Ecto neural progenitor cell (in vitro differentiated cells): ENCODE measurements at places on chromosomes 2 and 18.

GRCh38 chr2:166372046-166372445 lies 3.7 kb downstream of the SCN9A start:
- DNase-seq, result no peak

DNA sequence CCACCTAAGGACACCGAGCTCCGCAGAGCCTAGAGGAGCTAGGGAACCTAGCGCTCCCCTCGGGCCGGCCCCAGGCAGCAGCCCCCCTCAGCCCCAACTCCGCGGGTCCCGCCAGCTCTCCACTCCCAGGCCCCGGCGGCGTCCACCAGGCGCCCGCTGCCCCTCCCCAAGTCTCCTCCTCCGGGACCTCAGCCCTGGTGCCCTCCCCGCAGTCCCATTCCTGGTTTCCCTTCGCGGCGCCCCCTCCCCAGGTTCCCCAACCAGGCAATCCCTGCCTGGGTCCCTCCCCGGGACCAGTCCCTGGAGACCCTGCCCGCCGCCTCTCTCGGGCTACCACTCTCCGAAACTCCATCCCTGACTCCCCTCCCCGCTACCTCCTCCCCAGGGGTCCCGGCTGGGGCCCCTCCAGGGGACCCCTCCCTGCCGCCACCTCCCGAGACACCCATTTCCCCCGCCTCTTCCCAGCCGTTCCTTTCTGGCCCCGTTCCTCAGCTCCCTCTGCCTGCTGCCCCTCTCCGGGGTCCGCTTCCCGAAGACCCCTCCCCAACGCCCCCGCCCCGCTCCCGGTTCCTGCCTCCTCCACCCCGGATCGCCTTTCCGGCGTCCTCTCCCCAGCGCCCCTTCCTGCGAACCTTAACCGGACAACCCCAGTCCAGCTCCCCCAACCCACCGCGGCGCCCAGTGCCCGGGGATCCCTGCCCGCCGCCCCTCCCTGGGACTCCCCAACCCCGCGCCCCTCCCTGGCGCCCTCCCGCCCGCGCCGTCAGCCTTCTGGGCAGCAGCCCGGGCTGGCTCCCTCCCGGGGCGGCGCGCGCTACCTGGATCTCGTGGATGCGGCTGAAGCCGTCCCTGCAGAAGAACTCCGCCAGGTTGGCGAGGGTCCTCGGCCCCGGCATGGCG lies 678 bp downstream of the CYP27C1 start:
- DNase-seq, result peak; percentile 77

DNA sequence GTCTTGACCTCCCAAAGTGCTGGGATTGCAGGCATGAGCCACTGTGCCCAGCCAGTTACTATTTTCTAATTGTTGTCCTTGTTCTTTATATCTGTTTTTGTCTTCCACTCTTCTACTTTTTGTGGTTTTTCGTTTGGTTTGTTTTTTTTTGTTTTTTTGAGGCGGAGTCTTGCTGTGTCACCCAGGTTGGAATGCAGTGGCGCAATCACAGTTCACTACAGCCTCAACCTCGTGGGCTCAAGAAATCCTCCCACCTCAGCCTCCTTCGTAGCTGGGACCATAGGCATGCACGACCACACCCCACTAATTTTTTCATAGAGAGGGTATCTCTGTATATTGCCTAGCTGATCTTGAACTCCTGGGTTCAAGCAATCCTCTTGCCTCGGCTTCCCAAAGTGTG lies 100.7 kb downstream of the EHBP1 start:
- DNase-seq, result no peak

- DNase-seq, result no peak
Measured at GRCh38 chr2:205759732-205760131, 77.4 kb downstream of the NRP2 start.

- no peak for DNase-seq
Measured at GRCh38 chr2:40318921-40319320, 133.0 kb downstream of the SLC8A1 start.

GRCh38 chr2:108942888-108943287 lies 46.1 kb downstream of the EDAR start:
- no peak for DNase-seq

DNA sequence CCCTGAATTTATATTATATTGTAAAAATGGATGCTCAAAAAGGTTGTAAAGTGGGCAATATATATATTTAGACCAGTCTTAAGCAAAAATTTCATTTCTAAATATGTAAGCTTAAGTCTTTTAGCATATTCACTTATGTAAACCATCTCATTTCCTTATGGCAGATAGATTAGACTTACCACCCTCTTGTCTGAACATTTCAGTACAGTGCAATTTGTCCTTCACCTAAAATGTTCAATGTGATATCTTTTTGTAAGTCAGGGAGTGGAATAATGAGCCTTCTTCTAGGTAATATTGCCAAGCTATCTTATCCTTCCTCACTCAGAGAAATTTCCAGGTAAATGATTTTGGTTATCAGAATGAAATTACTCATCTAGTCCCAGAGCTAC lies 92.3 kb downstream of the KLF7 start:
- no peak for DNase-seq

- DNase-seq, result no peak
Measured at GRCh38 chr2:109272461-109272860, 143.5 kb downstream of the SH3RF3 start.

DNA sequence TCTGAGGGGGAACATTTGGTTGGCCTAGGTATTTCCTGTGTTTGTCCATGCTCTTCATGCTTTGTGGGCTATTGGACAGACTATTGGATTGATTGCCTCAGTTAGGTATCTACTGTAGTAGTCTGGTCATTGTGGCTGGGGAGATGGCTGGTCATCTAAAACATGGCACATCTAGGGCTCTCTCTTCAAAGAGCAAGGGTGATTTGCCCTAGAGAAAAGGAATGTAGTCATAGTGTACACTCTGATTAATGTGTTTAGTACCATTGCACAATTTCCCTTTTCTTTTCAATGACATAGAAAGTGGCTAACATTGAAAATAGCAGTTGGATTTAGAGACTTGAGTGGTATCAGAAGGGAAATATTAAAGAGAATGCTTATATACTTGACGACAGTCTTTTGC lies 114.3 kb downstream of the LCLAT1 start:
- DNase-seq, result no peak

DNA sequence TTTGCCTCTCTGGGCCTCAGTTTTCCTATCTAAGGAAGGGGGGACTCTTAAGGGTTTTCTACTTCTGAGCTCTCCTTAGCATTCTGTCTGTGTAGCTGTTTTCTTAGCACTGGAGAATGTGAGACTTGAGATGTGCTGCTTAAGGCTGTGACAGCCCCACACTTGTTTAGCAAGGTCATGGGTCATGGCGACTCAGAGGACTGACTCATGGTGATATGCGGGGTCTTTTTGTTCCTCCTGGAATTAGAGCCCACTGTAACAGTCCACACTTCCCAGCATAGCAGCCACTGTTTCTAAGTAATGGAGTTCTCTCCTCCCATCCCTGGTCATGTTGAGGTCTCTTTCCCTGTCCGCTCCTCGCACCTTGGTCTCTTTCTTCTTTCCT lies 4.1 kb upstream of the LPIN1 start:
- DNase-seq, result no peak

- DNase-seq, result no peak
Measured at GRCh38 chr2:223027442-223027841, 24.5 kb upstream of the KCNE4 start.

DNA sequence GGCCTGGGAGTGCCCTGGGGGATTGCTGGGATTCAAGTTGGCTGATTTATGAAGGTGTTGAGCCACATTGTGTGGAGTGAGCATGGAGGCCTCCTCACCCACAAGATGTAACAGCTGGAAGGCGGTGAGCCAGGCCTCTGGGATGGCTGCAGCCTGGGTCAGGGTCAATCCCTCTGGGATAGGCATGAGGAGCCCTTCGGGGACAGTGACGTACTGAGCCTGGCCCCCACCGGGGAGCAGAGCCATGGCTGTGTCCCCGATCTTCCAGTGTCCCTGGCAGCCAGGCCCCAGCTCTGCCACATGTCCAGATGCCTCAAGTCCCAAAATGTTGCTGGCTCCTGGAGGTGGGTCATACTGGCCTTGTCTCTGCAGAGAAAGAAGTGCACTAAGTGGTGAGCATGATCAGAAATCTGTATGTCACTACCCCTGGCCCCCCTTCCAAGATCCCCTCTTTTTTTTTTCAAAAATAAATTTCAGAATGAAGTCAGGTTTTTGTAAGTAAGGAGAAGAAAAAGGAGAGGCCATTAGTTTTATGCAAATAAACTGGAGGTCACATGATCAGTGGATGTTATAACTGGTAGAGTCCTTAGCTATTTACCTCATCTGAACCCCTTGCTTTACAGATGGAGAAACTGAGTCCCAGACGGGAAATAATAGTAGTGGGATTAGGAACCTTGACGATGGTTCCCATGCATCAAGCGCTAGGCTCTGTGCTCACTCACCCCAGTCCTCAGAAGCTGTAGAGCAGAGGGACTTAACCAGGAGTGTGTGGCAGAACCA lies 1.7 kb downstream of the TP53I3 start:
- no peak for DNase-seq

- DNase-seq, result no peak
Measured at GRCh38 chr18:49784427-49785185, 28.7 kb downstream of the ACAA2 start.

DNA sequence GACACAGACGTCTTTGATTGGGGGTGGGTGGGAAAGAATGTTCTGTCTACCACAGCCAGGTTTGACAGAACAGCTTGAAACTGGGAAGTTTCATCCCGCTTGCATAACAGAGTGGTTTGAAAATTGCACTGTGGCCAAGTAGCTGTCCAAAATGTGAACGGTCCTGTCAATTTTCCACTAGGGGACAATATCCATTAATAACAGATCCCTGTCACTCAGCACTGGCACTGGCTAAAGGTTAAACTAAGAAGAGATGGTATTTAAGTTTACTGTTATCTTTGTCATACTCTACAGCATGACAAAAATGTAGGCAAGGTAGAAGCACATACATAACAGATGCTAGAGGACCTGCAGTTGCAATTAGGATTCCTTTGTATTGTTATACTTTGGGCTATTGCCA lies 55.6 kb upstream of the ACMSD start:
- no peak for DNase-seq

- no peak for DNase-seq
Measured at GRCh38 chr2:10576456-10576855, 113.3 kb downstream of the NOL10 start.

GRCh38 chr18:22524783-22525182 lies 107.1 kb upstream of the CTAGE1 start:
- no peak for DNase-seq

- DNase-seq, result no peak
Measured at GRCh38 chr2:44377486-44377885, 15.7 kb downstream of the CAMKMT start.

GRCh38 chr2:205967391-205968075 lies 118.4 kb downstream of the INO80D start:
- DNase-seq, result no peak

- no peak for DNase-seq
Measured at GRCh38 chr2:71947809-71948208, 199.9 kb downstream of the CYP26B1 start.

DNA sequence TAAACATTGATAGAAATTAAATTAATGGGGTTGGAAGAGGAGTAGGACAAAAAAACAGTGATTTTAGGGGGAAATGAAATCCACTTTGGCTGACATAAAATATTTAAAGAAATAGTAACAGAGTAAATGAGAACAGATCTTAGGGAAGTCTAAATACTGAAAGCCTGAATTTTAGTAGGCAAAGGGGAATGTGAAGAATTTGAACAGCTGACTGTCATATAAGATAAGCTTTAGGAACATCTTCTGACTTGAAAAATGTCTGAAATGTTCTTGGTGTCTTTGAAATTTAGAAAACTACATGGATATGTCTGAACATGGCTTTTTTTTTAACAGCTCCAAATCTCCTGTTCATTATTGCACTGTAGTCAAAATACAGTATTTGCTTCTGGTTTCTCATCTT lies 150.3 kb downstream of the CALCRL start:
- no peak for DNase-seq

DNA sequence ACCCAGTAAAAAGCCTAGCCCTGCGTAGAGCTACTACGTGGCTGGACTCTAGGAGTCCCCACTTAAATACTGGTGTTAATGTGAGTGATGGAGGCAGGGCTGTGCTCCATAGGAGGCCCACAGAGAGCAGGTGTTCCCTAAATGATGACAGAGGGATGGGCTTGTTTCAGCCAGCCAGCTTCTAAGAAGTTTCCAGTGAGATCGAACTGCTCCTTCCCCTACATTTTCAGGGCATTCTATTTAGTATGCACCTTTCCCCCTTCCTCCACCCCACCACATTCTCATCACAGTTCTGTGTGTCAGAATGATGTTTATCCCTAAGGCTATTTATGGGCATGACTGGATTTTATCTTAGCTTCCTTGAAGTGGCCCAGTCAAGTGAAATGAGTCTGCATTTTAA lies 213.0 kb downstream of the TRIB2 start:
- DNase-seq, result no peak

DNA sequence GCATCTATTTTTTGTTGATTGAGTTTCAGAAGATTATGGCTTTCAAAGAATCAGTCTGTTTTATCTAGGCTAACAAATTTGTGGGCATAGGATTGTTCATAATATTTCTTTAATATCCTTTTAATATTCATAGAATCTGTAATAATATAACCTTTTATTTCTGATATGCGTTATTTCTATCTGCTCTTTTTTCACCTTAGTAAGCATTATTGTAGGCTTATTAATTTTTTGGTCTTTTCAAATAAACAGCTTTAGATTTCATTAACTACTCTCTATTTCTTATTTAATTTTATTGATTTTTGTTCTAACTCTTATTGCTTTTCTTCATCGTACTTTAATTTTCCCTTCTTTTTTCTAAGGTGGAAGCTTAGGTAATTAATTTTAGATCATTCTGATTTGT lies 1614.4 kb upstream of the DDX18 start:
- no peak for DNase-seq

DNA sequence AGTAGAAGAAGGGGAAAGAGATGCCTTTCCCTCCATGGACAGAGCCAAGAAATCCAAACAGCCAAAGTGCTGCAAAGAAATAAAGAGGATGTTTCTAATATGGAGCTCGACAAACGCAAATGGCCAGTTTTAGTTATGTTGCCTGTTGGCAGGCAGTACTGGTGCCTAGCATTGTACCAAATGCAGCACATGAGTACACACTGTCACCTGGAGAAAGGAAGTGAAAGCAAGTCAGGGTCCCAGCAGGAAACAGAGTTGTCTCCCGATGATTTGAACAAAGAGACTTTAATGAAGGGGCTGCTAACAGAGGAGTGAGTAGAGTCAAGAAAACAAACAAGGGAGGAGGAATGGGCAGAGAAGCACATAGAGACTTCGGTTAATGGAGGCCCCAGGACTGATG lies 623.0 kb downstream of the BCL11A start:
- no peak for DNase-seq

- DNase-seq, result peak; percentile 71
Measured at GRCh38 chr18:37266290-37266689, 299.3 kb downstream of the CELF4 start.

GRCh38 chr2:128422571-128422970 lies 103.9 kb upstream of the HS6ST1 start:
- DNase-seq, result no peak

- peak; percentile 83 for DNase-seq
Measured at GRCh38 chr18:21315741-21316197, 73.7 kb downstream of the GREB1L start.

DNA sequence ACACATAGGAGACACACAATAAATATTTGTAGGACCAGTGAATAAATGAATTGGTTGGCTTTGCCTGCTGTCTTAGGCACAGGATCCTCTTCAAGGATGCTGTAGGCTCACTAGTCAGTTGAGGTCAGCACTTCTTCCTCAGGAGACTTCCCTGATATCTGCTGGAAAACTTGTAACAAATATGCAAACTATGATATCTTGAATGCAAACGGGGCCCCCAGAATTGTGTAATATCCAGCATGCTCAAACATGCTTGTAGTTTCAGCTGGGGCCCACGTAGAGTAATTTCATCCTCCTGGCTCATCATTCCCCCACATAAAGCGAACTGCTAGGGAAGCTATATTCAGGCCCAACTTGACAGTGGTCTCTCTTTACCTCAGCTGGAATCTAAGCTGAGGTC lies 43.6 kb downstream of the POLE4 start:
- no peak for DNase-seq

GRCh38 chr2:81937944-81938343 lies 1633.4 kb upstream of the LRRTM1 start:
- DNase-seq, result no peak
